ENCODE measurements at places on chromosomes 12 and 14.

DNA sequence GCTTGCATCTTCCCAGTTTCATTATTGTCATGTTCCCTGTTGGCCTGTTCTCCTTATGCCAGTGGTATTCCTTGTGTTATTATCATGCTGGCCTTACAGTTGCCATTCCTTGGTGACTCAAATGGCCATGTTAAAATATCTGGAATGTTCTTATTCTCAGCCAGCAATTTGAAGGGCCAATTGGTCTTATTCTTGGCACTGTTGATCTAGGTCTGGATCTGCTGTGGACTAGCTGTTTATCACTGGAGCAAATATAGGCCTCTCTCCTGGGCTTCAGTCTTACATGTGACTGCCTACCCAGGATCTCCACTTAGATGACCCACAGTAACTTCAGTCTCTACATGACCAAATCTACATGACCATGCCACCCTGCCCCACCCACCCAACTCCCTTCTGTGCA lies 5.4 kb downstream of the CIPC start:
- DNase-seq, result no peak

DNA sequence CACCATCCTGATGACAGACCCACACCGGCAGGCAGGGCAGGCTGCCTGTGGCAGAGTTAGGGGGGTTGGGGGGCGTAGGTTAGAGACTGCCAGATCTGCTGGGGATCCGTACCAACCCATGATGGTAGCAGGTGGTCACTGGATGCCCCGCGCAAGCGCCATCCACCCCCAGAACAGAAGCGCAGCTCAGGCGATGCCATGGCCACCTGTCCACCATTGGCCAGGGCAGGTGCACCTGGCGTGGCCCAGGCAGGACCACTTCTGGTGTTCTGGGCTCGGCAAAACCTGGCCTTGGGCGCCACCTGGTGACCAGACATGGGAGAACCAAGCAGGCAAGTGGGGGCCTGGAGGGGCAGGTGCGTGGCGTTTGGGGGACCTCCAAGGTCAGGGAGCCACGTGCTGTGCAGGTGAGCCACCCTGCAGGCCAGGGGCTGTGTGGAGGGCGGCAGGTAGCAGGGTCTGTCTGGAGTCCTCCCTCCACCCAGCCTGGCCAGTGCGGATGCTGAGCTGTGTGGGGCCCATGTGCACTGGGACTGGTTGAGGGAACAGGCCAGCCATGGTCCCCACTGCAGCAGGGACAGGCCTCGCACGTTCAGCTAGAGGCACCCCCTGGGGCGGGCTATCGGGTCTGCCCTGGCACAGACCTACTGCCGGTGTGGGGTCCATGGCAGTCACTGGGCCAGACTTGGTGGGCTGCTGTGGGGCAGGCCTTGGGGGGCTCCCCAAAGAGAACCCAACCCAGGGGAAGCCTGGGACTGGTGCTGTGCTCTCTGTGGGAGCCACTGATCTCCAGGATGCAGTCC lies 15.6 kb downstream of the BAG5 start:
- no peak for DNase-seq

DNA sequence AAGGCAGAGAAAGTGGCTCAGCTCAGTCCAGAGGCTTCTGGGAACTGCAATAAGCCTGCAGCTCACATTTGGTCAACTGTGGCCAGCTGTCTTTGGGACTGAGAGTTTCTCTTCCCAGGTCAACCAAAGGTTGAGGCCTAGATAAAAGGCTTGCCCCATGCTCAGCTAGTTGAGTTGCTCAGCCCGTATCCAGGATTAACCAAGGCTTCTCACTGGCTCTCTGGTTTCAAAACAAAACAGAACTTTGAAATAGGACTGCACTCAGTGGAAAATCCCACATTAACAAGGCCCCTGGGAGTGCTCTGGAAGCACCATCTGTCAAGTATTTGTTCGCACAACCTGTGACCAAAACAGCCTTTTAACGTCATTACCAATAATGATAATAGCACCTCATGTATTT lies 40.3 kb upstream of the NUAK1 start:
- DNase-seq, result no peak

DNA sequence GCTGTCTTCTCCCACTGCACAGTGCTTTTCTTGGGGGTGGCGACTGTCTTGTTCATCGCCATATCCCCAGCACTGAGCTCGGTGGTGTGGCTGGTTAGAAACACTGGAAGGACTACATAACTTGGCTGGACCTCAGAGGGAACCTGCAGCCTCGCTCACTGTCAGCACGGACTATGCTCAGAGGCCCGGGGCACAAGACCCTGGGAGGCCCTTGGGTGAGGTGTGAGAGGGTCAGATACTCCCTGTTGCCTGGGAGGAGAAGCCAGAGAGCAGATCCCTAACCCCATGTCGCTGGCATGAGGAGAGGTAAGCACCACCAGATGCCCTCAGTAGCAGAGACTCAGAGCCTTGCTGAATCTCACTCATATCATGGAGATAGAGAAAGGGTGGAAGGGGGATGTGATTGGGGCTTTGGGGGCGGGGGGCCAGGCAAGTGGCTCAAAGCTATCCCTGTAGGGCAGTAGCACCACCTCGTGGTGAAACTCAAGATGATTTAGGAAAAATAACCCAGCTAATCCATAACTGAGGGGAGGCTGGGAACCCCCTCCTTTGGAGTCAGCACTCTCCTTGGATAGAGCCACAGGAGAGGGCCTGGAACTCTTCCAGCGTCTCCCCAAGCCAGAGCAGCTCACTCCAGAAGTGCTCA lies 18.7 kb upstream of the HDAC7 start:
- DNase-seq, result peak; percentile 44

DNA sequence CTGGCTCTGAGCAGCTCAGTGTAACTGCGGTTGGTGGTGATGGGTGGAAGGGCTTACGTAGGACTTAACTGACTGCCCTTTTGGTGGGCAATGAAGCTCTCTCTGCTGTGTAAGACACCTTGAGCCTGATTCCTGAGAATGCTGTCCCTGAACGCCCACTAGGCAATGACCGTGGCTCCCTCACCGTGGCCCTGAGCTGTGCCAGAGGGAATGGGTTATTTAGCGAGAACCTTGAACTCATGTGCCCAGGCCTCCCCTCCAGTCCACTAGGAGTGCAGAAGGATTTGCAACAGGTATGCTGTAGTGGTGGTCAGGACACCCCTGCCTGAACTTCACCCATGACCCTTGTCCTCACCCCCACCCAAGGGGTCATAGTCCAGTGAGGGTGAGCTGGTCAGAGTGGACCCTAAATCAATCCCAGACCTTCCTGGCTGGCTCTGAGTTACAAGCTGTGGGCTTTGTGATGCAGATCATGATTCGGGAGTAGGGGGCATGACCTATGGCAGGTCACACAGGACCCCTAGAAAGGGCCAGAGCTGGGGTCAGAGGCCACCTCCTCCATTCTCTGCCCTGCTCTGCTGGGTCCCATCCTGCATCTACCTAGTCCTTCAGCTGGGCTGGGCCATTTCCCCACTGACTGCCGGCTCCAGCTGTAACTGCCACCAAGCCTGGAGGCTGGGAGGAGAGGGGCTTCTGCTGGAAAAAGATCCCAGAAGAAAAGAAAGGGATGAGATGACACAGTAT lies 14.5 kb upstream of the ANKRD33 start:
- no peak for DNase-seq

GRCh38 chr12:3634348-3634747 lies 118.6 kb downstream of the CRACR2A start:
- DNase-seq, result no peak

DNA sequence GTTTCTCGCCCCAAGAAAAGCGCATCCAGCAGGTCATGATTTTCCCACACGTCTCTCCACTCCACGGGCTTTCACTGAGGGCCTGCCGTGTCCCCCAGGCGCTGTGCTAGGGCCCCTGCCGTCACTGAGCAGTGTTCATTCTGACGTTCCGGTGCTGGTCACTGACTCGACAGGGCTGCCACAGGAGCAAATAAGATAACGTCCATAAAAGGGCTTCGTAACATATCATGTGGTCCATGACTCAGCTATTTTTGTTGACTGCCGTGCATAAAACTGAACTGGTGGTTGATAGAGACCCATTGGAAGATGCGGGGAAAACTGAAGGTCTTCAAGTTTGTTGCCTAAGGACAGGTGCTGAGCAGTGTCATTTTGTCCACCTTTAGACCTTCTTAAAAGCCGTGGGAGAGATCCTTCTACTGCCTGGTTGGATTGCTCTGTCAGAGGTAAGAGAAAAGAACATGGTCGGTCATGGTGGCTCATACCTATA lies 46.3 kb downstream of the ADGRD1 start:
- no peak for DNase-seq

DNA sequence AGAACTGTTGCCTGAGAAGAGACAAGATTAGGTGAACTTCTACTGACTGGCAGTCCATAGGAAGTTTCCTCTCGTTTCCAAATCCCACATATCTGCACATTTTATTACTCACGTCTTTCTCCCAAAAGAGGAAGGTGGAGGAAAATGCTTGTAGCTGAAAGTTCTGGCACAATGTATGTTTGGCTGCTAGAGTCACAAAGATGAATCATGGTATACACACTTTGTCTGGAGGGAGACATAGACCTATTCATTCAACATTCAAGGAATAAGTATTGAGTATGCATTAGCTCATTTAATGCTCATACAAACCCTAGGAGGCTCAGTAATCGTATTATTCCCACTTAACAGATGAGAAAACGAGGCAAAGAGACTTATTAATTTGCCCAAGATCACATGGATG lies 291.8 kb downstream of the FOXN3 start:
- no peak for DNase-seq

- peak; percentile 21 for DNase-seq
These were observed 7.4 kb downstream of the CDKN1B start for GRCh38 chr12:12724421-12725085.

DNA sequence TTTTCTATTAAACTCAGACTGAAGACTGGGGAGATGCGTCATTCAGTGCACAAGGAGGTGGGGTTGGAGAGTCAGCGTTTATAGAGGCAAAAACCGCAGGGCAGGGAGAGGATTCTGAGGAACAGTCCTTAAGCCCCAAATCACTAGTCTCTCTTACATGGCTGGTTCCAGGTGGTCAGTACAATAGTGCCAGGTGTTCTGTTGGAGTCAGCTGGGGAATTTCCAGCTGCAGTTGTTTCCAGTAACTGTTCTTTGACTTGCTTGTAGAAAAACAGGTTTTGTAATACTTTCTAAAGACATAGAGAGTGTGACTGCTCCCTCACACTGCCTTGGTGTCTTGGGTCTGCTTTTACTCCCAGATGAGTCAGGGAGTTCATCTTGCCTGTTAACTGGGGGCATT lies 192.2 kb downstream of the TMTC3 start:
- no peak for DNase-seq

DNA sequence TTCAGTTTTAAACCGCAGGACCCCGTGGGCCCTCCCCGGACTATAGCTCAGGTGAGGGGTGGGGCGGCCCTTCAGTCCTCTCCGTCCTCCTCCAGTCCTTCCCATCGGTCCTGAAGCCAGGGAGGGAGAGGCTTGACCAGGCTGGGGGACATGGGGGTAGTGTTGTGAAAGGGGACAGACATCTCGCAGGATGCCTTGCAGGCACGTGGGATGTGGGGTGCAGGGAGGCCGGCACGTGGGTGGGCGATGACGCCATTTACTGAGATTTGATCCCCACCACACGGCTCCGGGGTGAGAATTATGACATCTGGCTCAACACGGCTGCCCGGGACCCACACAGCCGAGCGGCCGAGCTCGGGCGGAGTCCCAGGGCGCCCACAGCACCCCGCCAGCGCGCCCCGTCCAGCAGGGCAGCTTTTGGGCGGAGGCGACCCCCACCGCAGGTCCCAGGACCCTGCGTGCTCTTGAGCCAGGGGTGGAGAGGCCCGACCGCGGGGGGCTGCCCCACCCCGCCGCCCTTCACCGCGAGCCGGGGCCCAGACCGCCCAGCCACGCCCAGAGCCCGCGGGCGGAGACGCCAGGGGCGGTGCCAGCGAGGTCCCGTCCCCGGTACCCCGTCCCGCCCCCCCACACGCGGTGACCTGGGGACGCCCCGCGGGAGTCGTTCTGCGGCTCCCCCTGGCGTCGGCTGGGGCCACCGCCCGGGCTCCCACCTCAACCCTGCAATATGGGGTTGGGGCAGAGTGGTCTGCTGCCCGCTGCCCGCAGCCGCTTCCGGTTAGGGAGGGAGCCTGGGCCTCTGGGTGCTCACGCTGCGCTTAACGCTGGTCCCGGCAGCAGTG lies 3.3 kb upstream of the EXOC3L4 start:
- DNase-seq, result peak; percentile 68

GRCh38 chr12:130058926-130059472 lies 103.3 kb upstream of the FZD10 start:
- DNase-seq, result no peak

GRCh38 chr12:212715-213526 lies 1.0 kb downstream of the SLC6A12 start:
- DNase-seq, result no peak

DNA sequence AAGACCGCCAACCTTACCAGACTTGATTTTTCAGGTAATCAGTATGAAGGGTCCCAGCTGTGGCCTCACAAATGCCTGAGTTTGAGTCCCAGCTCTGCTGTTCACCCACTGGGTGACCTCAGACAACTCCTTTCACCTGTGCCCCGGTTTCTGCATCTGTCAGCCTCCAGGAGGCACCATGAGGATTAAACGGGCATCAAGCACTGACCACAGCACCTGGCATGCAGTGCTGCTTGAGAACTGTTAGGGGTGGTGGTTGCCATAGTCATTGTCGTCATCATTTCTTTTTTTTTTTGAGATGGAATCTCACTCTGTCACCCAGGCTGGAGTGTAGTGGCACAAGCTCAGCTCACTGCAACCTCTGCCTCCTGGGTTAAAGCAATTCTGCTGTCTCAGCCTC lies 57.9 kb downstream of the PHETA1 start:
- DNase-seq, result no peak

DNA sequence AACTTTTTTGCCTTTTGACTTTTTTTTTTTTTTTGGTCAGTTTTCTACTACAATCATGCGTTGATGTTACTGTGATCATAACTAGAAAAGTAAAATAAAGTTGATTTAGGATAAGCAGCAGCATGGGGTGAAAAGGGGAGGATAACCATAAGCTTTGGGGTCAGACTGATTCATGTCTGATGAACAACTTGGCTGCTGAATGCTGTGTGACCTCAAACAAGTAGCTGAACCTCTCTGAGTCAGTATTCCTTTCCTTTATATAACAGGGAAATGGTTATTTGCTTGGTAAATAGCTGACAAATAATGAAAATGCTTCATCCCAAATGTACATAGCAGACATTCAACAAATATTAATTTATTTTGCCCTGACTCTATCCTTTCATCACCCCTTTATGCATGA lies 413.0 kb downstream of the VRK1 start:
- no peak for DNase-seq

- DNase-seq, result no peak
These were observed 43.6 kb downstream of the LGMN start for GRCh38 chr14:92704821-92705220.

GRCh38 chr12:6372403-6373003 lies 2.9 kb downstream of the SCNN1A start:
- peak; percentile 51 for DNase-seq

GRCh38 chr14:36522347-36522971 lies 2.4 kb upstream of the NKX2-1 start:
- DNase-seq, result no peak

- DNase-seq, result no peak
These were observed 26.4 kb downstream of the MGAT4C start for GRCh38 chr12:86229772-86230171.

DNA sequence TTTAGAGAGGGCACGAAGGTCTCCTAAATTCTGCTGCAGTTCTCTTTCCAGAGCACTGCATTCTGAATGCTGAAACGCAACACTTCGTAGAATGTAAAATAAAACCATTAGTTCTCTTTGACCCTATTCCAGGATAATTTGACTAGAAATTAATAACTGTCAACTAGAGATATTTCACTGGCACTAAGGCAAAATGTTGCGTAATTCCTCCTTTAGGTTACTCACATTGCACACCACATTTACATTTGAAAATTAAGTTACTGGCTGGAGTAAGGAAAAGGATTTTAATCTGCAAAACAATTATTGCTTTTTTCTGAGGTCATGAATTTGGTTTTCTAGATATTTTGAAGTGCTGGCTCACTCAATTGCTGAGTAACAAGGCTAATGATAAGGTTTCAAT lies 58.0 kb upstream of the TRHDE start:
- no peak for DNase-seq

Measured in RKO (cell line).